ENCODE measurements at places on chromosomes 5 and 9.

DNA sequence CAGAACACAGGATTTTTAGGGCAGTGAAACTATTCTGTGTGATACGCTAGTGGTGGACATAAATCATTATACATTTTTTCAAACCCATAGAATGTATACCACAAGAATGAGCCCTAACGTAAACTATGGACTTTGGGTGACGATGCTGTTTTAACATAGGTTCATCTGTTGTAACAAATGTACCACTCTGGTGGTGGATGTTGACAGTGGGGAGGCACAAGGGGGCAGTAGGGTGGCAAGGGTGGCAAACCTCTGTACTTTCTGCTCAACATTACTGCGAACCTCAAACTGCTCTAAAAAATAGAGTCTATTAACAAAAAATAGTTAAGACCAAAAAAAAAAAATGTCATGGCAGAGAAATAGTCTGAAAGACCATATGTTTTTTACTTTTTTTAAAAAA lies 9.1 kb upstream of the MVB12B start:
- peak; percentile 30 for DNase-seq

DNA sequence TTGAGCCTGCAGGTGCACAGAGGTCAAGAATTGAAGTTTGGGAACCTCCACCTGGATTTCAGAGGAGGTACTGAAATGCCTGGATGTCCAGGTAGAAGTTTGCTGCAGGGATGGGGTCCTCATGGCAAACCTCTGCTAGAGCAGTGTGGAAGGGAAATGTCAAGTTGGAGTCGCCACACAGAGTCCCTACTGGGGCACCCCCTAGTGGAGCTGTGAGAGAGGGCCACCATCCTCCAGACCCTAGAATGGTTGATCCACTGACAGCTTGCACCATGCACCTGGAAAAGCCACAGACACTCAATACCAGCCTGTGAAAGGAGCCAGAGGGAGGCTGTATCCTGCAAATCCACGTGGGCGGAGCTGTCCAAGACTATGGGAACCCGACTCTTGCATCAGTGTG lies 78.0 kb downstream of the GABRA1 start:
- DNase-seq = no peak

GRCh38 chr9:87516222-87516925 lies 18.7 kb downstream of the DAPK1 start:
- DNase-seq = peak; percentile 78

GRCh38 chr9:18526685-18527084 lies 52.7 kb downstream of the ADAMTSL1 start:
- DNase-seq = no peak

DNA sequence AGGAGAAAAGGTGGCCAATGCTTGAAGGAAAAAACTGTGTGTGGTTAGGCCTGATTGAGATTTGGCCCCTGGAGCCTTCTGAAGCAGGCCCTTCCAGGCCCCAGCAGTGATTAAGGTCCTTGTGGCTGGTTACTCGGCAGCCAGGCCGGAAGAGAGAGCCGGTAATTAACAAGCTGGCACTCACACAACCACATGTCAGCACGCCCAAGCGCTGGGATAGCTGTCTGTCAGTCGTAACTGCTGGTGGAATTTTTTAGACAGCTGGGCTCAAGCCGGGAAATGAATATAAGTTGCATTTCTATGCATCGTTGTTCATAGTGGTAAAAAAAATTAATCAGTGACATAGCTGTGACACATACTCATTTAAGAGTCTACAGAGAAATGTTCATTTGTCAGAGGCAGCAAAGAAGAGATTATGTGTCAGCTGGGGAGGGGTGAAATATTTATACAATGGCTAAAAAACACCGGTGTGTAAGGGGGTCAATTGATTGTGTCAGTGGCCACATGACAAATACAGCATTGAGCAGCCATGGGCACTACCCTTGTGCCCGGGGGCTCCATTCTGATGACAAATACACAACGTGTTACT lies 13.7 kb upstream of the ARAP3 start:
- DNase-seq = peak; percentile 81

DNA sequence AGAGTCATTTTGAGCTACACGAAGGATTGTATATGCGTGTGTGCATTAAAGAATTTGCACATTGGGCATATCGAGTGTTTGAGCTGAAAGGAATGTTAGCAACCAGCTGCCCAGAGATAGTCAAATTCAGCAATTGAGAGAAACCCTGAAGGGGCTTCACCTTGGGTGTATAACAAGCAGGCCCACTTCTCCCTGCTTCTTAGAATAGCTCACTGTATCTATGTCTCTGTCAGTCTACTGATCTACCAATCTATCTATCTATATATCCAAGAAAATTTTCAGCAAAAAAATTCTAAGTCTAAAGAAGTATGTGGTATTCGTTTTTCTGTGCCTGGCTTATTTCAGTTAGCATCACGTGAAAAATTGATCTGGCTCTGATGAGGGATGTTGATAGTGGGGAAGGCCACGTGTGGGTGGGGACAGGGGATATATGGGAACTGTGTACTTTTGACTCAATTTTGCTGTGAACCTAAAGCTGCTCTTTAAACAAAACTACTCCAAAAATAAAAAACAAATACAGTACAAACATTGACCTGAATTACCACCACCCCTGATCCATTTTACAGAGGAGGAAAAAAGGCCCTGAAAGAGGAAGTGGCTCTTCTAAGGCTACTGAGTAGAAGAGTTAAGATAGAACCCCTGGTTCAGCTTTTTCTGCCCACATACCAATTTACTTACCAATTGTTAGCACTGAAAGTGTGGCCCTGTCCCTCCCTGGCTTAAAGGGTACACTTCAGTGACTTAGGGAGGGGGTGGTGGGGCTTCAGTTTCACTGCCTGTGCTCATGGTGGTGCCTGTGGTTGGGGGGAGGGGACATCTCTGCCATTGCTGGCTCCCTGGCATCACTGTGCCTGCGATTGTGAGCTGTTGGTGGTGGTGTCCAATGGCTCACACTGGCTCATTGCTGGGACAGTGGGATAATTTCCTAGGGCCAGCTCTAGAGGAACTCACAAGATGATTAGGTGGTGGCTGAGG lies 141.8 kb downstream of the DOCK2 start:
- no peak for DNase-seq

DNA sequence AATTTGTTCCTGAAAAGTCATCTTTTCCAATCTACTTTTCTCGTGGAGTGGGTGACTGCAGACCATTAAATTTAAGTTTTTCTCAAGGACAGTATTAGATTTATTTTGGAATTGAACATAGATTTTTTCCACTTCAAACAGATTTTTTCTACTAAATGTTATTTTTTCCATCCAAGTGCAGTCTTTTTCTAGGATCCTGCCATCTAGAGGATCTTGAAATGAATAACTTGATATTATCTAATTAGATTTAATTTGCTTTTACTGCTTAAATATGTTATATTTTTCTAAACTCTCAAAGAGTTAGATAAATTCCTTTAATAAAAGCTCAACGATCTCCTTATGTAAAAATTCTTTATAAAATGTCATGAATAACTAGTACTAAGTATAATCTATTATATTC lies 136.9 kb upstream of the PRR16 start:
- DNase-seq = peak; percentile 19

- DNase-seq = no peak
Observed at GRCh38 chr5:175557778-175558177, 79.4 kb downstream of the SFXN1 start.

- peak; percentile 35 for DNase-seq
Observed at GRCh38 chr9:107929443-107929842, 439.9 kb upstream of the KLF4 start.

DNA sequence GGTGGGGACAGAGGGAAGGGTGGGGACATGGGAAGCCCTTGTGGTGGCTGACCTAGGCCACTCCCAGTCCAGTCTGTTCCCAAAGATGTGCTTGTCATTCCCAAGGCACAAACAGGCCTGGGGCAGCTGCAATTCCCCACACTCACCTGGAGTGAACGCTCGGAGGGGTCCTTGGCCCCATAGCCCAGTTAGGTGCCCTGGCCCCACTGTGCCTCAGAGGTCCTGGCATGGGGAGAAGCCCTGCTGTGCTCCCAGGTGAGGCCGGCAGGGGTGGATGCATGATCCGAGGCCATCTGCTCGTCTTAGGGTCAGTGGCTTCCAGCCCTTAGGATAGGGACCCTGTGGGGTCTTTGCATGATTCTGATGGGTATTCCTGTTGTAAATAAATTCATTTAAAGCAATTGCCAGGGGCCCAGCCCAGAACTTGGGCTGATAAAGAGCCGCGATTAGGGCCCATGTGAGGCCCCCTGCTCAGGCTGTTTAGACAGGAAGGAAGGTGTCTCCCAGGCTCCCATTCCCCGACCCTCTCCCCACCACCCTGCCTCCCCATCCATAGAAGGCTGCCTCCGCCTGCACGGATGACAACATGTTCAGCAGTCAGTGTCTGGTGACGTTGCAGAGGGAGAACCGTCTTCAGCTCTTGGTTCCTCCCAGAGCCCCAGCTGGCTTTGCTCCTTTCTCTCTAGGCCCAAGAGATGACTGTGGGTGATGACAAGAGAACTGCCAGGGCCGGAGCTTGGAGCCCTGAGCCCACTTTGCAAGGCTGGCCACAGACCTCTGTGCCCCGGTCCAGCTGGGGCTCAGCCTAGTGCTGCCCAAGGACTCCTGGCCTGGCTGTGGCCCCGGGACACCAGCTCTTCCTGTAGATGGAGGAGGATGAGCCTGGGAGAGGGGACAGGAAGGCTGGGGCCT lies 28.4 kb upstream of the IRX4 start:
- no peak for DNase-seq

- no peak for DNase-seq
Observed at GRCh38 chr9:95813923-95814322, 61.6 kb upstream of the ERCC6L2 start.

- no peak for DNase-seq
Observed at GRCh38 chr5:165360784-165361542, 1855.5 kb downstream of the MAT2B start.
